ENCODE measurements at places on chromosomes 11 and 22.

DNA sequence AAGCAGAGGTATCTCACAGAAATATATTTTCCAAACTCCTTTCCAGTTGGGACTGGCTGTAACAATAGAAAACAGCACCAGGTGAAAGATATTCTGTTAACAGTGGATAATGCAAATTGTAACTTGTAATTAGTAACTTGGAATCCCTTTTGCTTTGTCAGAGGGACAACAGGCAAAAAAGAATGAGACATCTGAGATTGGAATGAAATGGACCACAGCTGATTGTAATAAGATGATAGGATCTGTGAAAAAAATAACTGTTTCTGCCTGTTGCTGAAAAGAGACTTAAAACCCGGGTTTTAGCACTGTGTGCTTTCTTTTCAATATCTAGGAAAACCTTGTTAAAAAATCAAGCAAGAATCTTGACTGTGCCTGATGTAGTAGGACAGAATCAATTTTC, 655.7 kb downstream of the METTL15 start:
- DNase-seq = no peak

DNA sequence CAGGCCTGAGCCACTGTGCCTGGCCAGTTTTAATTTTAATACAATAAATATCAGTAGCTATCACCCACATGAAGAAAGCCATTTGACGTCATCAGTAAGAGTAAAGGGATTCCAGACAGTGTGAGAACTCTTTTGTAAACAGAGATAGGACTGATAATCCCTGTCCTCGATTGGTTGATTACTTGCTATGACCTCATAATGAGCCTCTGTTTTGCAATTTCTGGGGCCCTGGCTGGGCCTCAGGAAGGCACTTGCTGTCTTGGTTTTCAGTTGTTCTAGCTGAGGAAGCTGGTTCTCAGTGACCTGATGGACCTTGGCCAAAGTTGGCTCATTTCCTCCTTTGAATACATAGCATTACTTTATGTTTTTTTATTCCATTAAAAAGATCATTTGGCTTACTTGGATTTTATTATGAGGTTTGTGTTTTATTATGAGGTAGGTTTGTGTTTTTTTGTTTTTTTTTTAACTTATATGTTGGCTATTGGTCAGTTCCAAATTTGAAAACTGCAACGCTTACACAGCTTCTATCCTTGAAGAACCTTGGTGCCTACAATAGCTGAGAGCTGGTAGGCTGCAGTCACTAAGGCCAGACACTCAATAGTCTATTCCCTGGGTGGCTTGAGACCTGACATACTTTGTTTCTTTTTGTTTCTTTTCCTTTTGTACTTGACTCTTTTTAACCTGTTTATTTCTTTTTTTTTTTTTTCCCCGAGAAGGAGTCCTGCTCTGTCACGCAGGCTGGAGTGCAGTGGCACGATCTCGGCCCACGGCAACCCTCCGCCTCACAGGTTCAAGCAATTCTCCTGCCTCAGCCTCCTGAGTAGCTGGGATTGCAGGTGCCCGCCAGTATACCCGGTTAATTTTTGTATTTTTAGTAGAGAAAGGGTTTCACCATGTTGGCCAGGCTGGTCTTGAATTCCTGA, 20.0 kb downstream of the MARK2 start:
- DNase-seq = no peak

DNA sequence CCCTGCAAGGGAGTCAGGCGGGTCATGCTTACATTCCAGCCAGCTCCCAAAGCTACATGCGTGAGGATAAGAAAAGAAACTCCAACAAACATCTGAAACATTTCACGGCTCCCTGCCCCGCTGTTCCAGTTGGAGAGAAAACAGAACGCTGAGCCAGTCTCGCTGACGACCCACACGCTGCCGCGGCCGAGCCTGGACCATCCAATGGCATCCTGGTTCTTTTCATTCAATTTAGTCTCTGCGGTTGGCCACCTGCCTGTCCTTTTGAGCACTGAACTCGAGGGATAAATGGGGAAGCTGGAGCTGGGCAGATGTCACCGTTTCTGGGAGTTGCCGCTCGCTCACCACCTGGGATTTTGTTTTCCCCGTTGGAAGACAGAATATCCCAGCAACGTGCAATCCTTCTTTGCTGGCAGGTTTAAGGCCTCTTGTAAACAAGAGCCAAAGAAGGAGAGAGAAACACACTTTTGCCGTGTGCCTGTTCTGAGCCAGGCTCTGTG, 45.3 kb upstream of the SHISAL1 start:
- no peak for DNase-seq

- DNase-seq = no peak
Measured at GRCh38 chr11:13667245-13667644, 1.2 kb upstream of the FAR1 start.

DNA sequence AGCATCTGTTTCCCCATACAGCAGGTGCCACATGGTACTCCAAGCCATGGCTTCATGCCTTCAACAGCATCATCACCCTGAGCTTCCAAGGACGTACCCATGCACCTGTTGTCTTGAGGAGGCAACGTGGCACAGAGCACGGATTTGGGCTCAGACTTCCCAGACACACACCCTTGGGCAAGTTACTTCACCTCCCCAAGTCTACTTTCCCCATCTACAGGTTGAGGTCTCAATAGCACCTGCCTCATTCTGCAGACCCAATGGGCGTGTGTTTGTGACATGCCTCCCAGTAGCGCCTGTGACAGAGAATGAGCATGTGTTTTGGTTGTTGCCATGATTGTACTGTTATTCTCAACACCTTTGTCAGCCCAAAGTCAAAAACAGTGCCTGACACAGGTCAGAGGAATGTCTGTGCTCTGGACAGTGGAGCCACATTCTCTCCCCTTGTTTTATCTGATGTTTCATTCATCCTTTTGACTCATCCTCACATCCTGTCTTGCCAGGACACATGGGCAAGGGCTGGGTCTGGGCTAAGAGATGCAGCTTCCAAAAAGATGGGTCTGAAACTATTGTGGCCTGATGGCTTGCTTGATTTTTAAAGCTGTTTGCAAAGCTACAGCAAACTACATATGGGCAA, 53.4 kb upstream of the CCND1 start:
- no peak for DNase-seq

DNA sequence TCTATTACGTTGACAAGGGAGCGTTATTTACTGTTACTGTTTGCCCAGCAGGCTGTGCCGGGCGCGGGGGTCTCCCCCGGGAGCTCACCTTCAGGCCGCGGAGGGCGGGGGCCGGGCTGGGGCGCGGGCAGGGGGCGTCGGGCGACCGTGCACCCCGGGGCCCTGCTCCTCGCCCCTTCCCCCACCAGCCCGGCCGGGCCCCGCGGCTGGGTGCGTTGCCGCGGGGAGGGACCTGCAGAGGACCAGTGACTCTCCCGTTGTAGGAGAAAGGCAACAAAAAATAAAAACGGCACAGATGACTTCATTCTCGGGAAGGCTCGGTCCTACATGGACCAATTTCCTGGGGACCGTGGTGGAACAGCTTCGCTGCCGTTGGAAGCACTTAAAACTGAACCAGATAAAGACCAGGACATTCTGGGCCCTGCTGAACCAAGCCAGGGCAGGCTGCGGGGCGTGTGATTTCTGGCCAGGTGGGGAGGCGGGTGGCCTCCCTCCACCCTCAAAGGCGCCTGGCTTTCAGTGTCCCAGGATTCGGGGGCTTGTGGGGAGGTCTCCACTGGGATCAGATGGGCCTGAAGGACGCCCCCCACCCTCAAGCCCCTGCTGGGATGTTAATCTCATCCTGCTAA, 57.4 kb downstream of the IGLL1 start:
- DNase-seq = no peak

GRCh38 chr11:5596607-5597201, at the start of gene TRIM6:
Gene TRIM6, plus strand, starts transcription at chr11:5596637. Its CDS starts 261 bp downstream, at chr11:5596898.
- no peak for DNase-seq

GRCh38 chr11:134289789-134290188, 13.6 kb downstream of the GLB1L3 start:
- no peak for DNase-seq

DNA sequence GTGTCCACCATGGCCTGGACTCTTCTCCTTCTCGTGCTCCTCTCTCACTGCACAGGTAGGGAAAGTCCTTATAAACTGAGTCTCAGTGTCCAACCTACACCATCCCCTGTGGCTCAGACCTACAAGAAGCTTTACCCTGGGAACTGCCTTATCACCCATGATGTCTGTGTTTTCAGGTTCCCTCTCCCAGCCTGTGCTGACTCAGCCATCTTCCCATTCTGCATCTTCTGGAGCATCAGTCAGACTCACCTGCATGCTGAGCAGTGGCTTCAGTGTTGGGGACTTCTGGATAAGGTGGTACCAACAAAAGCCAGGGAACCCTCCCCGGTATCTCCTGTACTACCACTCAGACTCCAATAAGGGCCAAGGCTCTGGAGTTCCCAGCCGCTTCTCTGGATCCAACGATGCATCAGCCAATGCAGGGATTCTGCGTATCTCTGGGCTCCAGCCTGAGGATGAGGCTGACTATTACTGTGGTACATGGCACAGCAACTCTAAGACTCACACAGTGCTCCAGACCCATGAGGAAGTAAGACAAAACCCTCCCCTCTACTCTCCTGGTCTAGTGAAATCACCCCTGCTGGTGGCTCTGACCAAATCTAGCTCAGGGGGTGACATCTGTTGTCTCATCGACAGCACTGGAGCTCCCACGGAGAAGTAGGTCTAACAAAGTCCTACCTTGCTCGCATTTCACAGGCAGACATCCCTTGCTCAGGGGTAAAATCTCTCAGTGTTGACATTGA, 74.3 kb downstream of the VPREB1 start:
- DNase-seq = no peak

GRCh38 chr11:119585043-119585781, 143.8 kb downstream of the NECTIN1 start:
- no peak for DNase-seq

DNA sequence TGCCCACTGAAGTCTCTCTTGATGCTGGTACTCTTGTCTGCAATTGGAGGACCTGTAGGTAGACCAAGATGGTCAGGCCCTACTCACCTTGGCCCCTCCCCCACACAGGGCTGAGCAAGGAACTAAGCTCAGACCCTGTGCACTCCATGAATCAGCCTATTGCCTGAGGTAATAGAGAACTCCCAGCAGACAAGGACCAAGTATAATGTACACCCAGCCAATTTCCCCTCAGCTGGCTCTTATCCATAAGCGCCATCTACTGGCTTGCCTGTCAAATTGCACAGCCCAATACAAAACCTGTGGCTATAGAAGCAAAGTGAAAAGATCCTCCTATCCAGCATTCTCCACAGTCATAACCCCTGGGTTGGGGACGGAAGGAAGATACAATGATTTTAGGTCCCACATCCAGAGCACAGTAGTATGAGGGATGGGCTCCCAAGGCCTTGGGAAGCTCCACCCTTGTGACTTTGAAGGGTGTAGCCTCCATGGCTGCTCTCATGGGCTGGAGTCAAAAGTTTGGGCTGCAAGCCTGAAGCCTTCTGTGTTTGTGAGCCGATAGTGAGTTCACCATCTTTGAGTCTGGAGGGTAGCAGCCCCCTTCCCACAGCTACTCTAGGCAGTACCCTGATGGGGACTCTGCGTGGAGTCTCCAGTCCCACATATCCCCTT, 56.0 kb downstream of the GLYATL2 start:
- DNase-seq = no peak

DNA sequence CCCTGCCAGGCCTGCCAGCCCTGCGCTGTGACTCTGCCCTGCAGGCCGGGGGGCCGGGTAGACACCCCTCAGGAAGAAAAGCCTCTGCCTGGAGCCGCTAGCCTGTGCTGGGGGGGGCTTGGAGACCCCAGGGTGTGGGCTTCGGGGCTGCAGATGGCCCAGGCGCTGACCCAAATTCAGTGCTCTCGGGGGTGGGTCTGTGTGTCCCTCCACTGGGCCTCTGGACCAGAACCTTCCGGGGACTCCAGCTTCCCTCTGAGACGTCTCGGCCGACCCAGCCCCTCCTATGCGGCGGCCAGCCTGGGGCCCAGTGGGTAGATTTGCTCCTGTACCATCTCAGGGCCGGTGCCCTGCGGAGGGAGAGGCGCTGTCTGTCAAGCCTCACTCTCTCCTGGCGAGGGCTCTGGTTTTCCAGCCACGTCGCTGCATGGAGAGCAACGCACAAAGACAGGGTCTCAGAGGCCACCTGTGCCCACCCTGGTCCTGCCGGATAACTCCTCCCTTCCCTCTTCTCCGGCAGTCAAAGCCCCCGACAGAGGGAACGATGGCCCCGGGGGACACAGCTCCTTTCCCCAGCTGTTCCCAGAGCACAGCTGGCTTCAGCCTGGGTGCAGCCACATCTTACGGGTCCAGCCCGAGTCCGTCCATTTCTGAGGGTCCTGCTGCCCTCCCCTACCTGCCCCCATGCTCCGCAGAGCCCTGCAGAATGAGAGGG, 40.1 kb upstream of the TOLLIP start:
- DNase-seq = no peak

DNA sequence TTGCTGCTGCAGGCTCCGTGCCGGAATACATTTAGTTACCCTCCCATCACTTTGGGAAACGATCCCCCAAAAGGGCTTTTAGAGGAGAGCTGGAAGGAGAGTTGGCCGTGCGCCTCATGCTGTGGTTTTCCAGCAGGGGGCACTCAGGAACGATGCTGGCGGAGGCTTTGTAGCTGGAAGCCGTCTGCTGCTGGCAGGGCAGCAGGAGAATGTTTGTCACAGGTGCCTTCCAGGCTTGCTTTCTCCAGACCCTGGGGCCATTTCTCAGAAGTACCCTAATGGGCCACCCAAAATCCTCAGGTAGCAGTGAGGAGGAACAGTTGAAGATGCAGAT, 30.0 kb upstream of the CABP7 start:
- DNase-seq = no peak

GRCh38 chr11:121446752-121447156, 5.4 kb upstream of the SORL1 start:
- no peak for DNase-seq

DNA sequence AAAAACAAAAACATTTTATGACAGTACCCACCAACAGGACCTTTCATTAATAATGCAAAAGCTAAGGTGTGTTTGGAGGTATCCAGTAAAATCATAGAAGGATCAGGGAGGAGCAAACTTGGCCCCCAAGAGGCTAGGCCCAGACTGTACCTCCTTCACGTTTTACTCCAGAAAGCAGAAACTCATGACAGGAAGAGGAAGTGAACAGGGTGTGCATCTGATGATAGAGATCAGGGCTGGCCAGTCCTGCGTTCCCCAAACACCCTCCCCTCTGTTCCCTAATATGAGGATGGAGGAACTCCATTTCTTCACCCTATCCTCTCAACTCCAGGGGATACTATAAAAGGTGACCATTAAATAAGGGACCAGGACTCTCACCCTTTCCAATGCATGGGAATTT, 10.2 kb upstream of the MS4A12 start:
- DNase-seq = no peak

DNA sequence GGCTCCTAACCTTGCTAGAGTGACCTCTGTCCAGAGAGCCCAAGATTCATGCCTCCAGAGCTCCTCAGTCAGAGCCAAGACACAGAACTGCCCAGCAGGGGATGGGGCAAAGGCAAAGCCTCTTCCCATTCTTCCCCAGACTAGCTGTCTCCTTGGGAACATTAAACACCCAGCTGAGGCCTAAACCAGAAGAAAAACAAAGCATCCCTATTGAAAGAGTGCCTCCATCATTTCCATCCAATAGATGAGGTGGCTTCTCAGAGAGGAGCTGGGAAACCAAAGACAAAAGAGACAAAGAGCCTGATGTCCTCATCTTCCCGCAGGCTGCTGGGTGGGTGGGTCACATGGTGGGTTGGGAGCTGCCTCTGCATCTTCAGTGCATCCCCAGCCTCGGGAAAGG, 37.4 kb downstream of the COMMD9 start:
- DNase-seq = no peak

- DNase-seq = no peak
Measured at GRCh38 chr11:104619751-104620150, 278.5 kb downstream of the CASP12 start.

GRCh38 chr11:83957038-83957900, 671.1 kb upstream of the CCDC90B start:
- no peak for DNase-seq
